ENCODE measurements at places on chromosomes 5 and 9.

- DNase-seq = no peak
Observed at GRCh38 chr5:22693121-22693520, 160.0 kb downstream of the CDH12 start.

DNA sequence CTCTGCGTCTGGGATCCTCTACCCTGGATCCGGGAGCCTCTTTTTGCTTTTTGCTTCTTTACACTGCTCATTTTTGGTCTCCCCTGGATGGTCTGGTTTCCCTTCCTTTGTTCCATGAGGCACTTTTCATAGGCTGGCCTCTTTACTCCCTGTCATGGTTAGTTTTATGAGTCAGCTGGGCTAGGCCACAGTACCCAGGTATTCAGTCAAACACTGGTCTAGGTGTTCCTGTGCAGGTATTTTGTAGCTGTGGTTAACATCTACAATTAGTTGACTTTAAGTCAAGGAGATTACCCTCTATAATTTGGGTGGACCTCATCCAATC, 17.5 kb downstream of the ANKRD33B start:
- DNase-seq = no peak

GRCh38 chr5:91850031-91850430, 466.9 kb upstream of the ARRDC3 start:
- DNase-seq = no peak

DNA sequence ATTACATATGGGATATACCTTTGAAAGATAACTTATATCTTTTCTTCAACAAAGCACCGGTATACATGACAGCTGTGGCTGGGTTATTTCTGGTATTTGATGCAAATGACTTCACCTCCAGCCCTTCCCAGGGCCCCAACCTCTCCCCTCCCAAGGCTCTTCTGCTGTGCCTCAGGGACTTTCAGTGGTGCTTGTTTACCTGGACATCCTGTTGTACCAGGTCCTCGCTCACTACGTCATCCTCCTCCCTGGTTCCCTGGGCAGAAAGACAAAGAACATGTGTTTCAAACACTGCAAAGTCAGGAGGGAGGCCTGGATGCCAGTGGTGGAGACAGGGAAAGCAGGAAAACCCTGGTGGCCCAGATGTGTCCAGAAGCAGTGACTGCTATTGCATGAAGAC, 23.4 kb downstream of the ANXA6 start:
- no peak for DNase-seq

DNA sequence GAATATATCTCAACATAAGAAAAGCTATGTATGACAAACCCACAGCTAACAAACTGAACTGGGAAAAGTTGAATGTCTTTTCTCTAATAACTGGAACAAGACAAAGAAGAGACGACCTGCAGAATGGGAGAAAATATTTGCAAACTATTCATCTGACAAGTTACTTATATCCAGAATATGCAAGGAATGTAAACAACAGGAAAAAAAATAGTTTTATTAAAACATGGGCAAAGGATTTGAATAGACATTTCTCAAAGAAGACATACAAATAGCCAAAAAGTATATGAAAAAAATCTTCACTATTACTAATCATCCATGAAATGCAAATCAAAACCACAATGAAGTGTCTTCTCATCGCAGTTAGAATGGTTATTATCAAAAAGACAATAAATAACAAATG, 181.7 kb upstream of the TLX3 start:
- DNase-seq = no peak

DNA sequence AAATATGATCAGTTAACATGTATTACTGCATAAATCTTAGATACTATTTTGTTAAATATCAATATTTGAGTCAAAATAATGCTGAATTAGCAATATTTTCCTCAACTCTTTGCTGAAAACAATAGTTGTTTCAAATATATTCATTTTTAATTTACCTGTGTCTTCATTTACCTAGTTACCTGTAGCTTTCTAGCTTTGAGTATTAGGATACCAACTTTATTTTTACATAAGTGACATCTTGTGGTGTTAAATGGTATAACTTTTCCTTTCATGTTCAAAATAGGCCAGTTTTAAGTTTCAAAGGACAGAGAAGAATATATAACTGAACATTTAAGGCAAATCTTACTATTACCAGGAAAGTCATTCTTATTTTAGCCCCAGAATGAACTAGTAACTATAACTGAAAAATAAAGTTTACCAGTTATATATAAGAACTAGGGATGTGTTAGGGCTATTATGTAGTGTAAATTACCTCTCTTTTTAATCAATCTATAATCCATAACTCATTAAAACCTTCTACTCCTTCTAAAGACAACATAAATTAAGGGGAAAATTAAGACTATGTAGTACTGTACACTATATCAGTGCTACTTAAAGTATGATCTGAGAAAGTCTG, 25.3 kb downstream of the AP3B1 start:
- DNase-seq = peak; percentile 19

Data from SW480 (cell line).